GM23248 (cell line): ENCODE measurements at places on chromosomes 2 and 18. TPM values are rescaled to one million over a fixed set of nuclear protein-coding genes. Genes with fewer than 3 reads are reported as not detected.
A peak's percentile ranks its signal among the peaks of the same experiment; 100 is the strongest.

- no peak overlapping the region for H3K27ac ChIP-seq
- no peaks in the 10 kb centered on the region for H3K4me1 ChIP-seq
- no peak for DNase-seq
- H3K36me3 ChIP-seq, result no peaks in the 10 kb centered on the region
- peaks cover 17% of the 10 kb centered on the region; the same call in 1 of the 2 replicates for H3K27me3 ChIP-seq
Measured at GRCh38 chr2:107063228-107063627, 177.3 kb upstream of the ST6GAL2 start.

- no peaks in the 10 kb centered on the region for H3K27me3 ChIP-seq
- no peak overlapping the region for H3K4me3 ChIP-seq
- H3K36me3 ChIP-seq, result no peaks in the 10 kb centered on the region
- H3K27ac ChIP-seq, result no peak overlapping the region
- H3K4me1 ChIP-seq, result peaks cover 48% of the 10 kb centered on the region
- DNase-seq, result no peak
Measured at GRCh38 chr2:85890522-85891176, 1.9 kb upstream of the ST3GAL5 start.

GRCh38 chr2:232493701-232494474 lies 6.3 kb upstream of the ECEL1 start:
- no peaks in the 10 kb centered on the region for H3K36me3 ChIP-seq
- no peaks in the 10 kb centered on the region for H3K4me1 ChIP-seq
- peaks cover 11% of the 10 kb centered on the region; the same call in 1 of the 2 replicates for H3K27me3 ChIP-seq

DNA sequence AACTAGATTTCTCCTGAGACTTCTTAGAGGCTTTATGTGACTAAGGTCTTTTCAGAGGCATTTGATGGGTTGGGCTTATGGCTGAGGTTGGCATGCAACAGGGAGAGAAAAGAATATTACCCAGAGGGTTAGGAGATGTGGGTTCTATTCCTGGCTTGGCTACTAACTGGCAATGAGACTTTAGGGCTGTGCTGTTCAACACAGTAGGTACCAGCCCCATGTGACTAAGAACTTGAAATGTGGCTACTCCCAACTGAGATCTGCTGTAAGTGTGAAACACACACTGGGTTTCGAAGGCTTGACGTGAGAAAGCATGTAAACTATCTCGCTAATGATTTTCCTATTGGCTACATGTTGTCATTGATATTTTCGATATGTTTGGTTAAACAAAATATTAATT lies 324.9 kb upstream of the SLC14A2 start:
- H3K4me1 ChIP-seq, result peaks cover 5% of the 10 kb centered on the region; the same call in 1 of the 2 replicates
- no peaks in the 10 kb centered on the region for H3K27me3 ChIP-seq

DNA sequence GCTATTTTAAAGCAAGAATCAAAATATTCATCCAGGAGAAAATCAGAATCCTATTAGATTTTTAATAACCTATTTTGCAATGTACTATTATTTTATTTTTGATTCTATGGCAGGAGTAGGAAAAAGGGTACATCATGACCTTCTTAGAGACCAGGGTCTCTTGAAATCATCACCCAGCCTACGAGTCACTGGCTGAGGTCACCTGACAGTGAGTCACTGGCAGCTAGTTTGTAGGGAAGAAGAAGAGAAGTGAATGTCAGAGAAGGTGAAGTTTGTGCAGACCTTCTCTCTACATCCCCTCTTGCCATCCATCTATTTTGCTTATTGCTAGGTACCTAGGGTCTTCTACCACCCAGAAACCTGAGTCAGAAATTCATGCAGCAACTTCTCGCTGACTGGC lies 144.2 kb downstream of the ALK start:
- H3K36me3 ChIP-seq, result no peaks in the 10 kb centered on the region
- no peaks in the 10 kb centered on the region for H3K4me1 ChIP-seq
- no peak overlapping the region for H3K27ac ChIP-seq
- H3K4me3 ChIP-seq, result no peak overlapping the region
- DNase-seq, result peak; percentile 43

DNA sequence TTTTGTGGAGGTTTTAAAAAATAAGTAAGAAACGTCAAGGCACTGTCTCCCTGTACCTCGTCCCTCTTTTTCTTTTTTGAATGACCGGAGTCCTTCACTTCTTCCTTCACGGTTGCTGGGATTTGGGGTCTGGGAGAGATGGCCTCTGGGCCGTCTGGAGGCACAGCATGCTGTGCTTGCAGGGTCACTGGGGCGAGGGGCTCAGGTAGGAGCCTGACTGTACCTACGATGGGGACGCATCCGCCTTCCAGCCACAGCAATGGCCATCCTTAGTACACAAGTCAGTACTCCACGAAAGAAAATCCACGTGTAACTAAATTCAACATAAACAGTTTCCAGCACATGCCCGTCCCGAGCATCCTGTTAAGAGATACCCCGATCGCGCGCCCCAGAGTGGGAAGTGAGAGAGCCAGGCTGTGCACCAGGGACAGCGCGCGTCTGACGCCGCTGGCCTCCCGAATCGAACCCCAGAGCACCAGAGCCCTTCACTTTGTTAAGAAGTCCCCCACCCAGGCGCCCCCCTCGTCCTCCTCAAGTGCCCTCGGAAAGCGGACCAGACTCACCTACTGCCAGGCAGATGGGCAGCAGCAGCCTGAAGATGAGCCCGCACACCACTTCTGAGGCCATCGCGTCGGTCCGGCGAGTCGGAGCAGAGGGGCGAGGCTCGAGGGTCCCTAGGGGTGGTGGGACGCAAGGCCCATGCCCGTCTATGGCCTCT lies 1.2 kb downstream of the PIEZO2 start:
- H3K36me3 ChIP-seq, result no peaks in the 10 kb centered on the region
- H3K4me1 ChIP-seq, result no peaks in the 10 kb centered on the region

DNA sequence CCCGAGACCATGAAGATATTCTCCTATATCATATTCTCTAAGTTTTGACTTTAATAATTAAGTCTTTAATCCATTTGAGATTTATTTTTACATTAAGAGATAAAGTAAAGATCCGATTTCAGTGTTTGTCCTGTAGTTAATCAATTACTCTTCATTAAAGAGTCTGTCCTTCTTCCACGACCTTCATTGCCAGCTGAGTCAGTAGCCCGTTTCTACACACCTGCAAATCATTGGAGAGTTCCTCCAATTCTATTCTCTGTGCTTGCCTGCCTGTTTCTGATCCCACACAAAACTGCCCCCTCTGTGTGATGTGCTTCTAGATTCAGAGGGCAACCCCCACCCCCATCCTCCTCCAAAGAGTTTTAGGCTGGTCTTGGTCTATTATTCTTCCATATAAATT lies 119.2 kb downstream of the KCNF1 start:
- no peak overlapping the region for H3K27ac ChIP-seq
- no peak overlapping the region for H3K4me3 ChIP-seq
- peaks cover 24% of the 10 kb centered on the region for H3K27me3 ChIP-seq
- no peak for DNase-seq

GRCh38 chr2:79271456-79271855 lies 111.9 kb upstream of the REG3A start:
- no peak for DNase-seq
- H3K27me3 ChIP-seq, result no peaks in the 10 kb centered on the region
- H3K4me1 ChIP-seq, result no peaks in the 10 kb centered on the region
- no peak overlapping the region for H3K27ac ChIP-seq
- H3K4me3 ChIP-seq, result no peak overlapping the region

Gene CACNB4
- total RNA-seq, result 0.11 TPM in 1 of 2 replicates, not detected in the other

Gene SIX3
- not detected in 2 replicates for total RNA-seq

DNA sequence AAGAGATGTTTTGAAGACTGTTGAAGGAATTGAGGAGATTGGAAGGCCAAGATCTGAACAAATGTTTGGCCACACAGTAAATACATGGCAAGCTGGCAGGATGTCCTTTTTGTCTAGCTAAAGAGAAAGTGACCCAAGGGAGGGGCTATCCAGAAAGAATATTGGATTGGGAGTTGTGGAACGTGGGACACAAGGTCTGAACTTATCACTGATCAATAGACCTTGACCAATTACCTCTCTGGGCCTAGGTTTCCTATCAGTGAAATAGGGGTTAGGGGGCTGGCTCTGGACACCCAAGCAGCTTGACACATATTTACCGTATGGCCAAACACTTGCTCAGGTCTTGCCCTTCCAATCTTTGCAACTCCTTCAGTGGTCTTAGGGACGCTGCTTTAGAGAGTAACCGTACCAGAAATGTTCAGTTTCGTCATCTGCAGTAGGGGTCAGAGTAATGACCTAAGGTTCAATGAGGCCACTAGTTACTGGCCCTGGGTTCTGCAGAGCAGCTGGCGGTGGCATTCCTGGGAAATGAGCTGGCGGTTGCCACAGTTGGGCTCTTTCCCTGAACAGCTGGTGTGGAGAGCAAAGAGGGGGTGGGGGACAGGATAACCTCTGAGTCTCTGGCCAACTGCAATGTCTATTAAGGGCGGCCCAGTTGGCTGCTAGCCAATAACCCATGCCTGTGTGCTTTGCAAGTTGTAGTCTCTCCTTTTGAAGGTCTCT lies 70.1 kb upstream of the STPG4 start:
- no peak overlapping the region for H3K27ac ChIP-seq
- no peaks in the 10 kb centered on the region for H3K36me3 ChIP-seq
- peak; percentile 47 for DNase-seq
- no peak overlapping the region for H3K4me3 ChIP-seq

Gene GNLY
- not detected in 2 replicates for total RNA-seq

DNA sequence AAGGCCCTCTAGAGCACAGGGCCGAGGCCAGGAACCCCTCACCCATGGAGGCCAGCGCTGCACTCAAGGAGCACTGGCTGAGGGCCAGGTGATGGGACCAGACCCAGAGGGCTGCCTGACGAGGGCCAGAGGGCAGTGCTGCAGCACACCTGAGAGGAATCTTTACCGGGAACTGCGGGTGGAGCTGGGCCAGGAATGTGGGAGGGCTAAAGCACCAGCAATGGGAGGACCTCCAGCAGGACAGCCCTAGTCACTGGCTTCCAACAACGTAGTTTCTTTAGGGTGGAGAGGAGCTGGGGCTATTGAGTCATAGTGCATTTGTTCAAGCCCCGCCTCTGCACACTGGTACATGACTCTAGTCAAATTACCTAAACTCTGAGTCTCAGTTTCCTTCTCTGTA lies 143.4 kb downstream of the TMEM17 start:
- H3K36me3 ChIP-seq, result no peaks in the 10 kb centered on the region
- H3K27me3 ChIP-seq, result no peaks in the 10 kb centered on the region; the same call in 1 of the 2 replicates
- peak; percentile 16 for DNase-seq
- no peak overlapping the region for H3K27ac ChIP-seq

- peak overlapping the region; percentile 62 for H3K27ac ChIP-seq
- no peaks in the 10 kb centered on the region for H3K27me3 ChIP-seq
- H3K4me1 ChIP-seq, result peaks cover 33% of the 10 kb centered on the region
- H3K4me3 ChIP-seq, result peak overlapping the region; percentile 25; the same call in 1 of the 2 replicates
Measured at GRCh38 chr2:64594226-64594989, 59.3 kb downstream of the SERTAD2 start.

DNA sequence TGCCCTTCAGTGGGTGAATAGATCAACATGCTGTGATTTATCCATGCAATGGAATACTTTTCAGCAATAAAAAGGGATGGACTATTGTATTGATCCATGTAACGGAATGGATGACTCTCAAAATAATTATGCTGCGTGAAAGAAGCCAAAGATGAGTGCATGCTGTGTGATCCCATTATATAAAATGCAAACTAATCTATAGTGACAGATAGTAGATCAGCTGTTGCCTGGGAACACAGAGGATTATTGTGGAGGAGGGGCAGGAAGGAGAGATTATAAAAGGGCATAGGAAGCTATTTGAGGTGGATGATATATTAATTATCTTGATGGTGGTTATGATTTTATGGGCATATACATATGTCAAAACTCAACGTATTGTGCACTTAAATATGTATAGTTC lies 55.5 kb upstream of the ADAM23 start:
- H3K27me3 ChIP-seq, result no peaks in the 10 kb centered on the region
- H3K4me1 ChIP-seq, result no peaks in the 10 kb centered on the region
- DNase-seq, result no peak
- no peaks in the 10 kb centered on the region for H3K36me3 ChIP-seq

GRCh38 chr2:95317123-95317500 lies 20.0 kb downstream of the KCNIP3 start:
- H3K4me3 ChIP-seq, result no peak overlapping the region
- peaks cover 23% of the 10 kb centered on the region for H3K4me1 ChIP-seq
- no peak for DNase-seq
- no peaks in the 10 kb centered on the region for H3K27me3 ChIP-seq

GRCh38 chr2:104852090-104852666 lies 1.7 kb upstream of the POU3F3 start:
- no peaks in the 10 kb centered on the region for H3K4me1 ChIP-seq
- peaks cover 67% of the 10 kb centered on the region for H3K27me3 ChIP-seq
- H3K27ac ChIP-seq, result no peak overlapping the region
- H3K4me3 ChIP-seq, result peak overlapping the region; percentile 53
- peak; percentile 49 for DNase-seq
- H3K36me3 ChIP-seq, result no peaks in the 10 kb centered on the region

Gene RAB6D
- total RNA-seq, result not detected in 2 replicates

Gene STARD6
- not detected in 2 replicates for total RNA-seq

Gene ABCB11
- total RNA-seq, result not detected in 2 replicates

- H3K27me3 ChIP-seq, result peaks cover 8% of the 10 kb centered on the region; the same call in 1 of the 2 replicates
- no peak overlapping the region for H3K27ac ChIP-seq
- no peak for DNase-seq
- no peak overlapping the region for H3K4me3 ChIP-seq
Measured at GRCh38 chr2:108349571-108349928, 28.2 kb upstream of the SULT1C4 start.

Gene LRRC30
- not detected in 2 replicates for total RNA-seq

Gene CXCR4
- total RNA-seq, result not detected in 2 replicates

DNA sequence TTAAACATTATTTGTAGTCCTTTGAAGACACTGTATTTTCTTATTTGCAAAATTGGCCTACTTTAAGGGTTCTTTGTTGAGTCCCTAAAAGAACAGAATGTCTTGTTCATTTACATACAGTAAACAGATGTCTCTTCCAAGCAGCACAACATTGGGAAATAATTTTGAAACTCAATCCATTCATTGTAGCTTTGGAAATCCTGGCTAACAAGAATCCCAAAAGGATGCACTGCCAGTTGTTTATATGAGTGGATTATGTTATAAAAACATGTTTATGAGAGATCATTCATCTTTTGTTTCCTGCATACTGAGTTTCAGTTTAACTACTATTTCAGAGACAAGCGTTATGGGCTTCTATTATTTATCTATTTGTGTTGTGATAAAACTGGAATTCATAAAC lies 499.3 kb downstream of the PID1 start:
- no peak overlapping the region for H3K27ac ChIP-seq
- no peak for DNase-seq
- H3K36me3 ChIP-seq, result no peaks in the 10 kb centered on the region
- no peak overlapping the region for H3K4me3 ChIP-seq
- H3K4me1 ChIP-seq, result peaks cover 27% of the 10 kb centered on the region
